ENCODE measurements at places on chromosomes 5 and 9.

- DNase-seq, result no peak
These were observed 297.6 kb downstream of the BRINP1 start for GRCh38 chr9:119071636-119072035.

DNA sequence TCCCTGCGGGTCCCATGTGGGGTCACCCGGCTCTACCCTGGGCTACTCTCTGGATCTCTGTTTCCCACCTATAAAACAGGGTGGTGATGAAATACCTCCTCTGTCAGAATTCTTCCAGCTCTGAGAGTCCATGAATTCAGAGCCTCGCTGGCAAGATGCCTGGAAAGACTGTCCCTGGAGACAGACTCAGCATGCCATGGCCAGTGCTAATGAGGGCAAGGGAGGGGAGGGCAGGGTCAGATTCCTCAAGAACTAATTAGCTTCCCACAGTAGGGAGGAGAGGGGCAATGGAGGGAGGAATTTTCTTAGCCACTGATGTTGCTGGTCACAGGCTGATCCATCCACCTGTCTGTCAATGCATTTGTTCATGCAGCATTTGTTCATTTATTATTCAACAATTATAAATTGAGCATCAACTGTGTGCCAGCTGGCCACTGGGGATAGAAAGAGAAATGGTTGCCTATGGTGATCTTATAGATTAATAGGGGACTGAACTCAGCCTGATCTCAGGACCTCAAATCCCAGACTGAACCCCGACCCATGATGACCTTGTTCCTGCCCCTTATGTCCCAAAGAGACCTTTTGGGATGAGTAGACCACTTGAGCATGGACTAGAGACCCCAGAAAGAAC, 4.7 kb downstream of the SYNPO start:
- DNase-seq, result no peak

DNA sequence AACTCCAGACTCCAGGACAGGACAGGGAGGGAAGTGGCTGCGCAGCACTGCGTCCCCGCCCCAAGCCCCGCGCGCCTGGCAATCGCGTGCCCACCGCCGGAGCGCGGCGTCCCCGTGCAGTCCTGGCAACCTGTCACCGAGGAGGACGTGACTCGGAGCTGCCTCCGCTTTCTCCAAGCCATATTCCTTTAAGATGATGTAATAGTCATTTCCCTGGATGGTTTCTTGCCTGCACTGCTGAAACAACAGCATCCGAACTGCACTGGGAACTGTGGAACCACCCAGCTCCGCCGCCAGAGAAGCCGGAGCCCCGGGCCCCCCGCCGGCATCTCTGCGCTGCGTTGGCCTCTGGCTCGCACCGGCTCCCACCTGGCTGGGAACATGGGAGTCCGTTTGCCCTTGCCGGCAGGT, 34.5 kb downstream of the KCTD16 start:
- DNase-seq, result no peak

- no peak for DNase-seq
These were observed 30.2 kb upstream of the HSPA9 start for GRCh38 chr5:138605254-138605972.

DNA sequence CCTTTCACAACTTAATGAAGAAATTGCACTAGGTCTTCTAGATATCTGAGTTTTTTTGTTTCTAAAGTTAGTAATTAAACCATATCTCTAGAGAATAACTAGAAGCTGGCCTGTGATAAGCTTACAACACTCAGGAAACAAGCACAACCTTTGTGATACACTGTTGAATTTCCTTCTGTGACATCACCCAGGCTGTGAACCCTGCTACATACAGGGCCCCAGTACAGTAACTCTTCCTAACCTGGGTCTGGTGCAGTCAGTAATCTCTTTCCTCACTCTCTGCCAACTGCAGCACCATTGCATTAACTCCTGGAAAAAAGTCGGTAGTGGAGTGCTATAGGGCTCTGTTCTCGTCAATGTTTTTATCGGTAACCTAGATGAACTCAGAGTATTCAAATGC, 10.6 kb upstream of the IGFBPL1 start:
- no peak for DNase-seq

GRCh38 chr5:138096363-138096762, 12.5 kb downstream of the WNT8A start:
- no peak for DNase-seq

GRCh38 chr5:169629847-169630548, 7.1 kb upstream of the DOCK2 start:
- DNase-seq, result no peak

GRCh38 chr9:132606066-132606465, 23.7 kb downstream of the BARHL1 start:
- DNase-seq, result no peak

DNA sequence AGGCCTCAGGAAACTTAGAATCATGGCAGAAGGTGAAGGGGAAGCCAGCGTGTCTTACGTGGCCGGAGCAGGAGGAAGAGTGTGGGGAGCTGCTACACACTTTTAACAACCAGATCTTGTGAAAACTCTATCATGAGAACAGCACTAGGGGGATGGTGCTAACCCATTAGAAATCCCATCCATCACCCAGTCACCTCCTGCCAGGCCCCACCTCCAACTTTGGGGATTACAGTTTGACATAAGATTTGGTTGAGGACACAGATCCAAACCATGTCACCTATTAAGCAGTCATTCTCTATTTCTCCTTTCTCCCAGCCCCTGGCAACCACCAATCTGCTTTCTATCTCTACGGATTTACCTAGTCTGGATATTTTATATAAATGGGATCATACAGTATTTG, 26.9 kb downstream of the PBX3 start:
- DNase-seq, result no peak

GRCh38 chr9:105833271-105833975, 139.1 kb downstream of the TMEM38B start:
- no peak for DNase-seq

GRCh38 chr9:136668983-136669790, 6.5 kb downstream of the EGFL7 start:
- no peak for DNase-seq

GRCh38 chr5:59123595-59124561, 541.0 kb downstream of the RAB3C start:
- no peak for DNase-seq

DNA sequence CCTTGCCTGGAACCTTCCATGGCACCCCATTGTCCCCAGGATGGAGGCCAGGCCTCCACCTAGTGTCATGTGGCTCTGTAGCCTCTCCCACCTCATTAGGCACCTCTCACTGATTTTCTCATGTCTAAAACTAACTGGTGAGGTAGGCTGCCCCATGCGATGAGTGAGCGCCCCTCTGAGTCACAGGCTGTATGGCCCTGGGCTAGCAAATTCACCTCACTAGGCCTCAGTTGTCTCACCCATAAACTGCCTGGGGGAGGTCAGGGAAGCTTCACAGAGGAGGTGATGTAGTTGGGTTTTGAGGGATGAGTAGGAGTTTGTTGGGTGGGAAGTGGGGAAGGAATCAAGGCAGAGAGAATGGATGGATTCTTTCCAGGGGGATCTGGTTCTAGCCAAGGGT, 8.8 kb downstream of the RXRA start:
- no peak for DNase-seq

DNA sequence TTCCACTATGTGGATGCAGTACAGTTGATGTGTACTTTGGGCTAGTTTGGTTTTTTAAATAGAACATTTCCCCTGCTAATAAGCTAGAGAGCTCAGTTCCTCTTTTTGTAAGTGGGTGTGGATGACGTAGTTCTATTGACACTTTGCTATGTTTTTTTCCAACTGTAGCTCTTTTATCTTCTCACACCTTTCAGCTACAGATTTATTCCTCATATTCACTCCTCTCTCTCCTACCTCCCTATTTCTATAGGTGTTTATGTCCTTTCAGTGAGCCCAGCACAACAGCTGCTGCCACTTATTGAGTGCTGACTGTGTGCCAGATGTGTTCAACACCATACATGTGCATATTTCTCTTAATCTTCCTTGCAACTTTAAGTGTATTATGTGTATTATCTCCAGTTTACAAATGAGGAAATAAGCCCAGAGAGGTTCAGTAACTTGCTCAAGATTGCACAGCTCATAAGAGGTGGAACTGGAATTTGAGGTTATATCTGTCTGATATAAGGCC, 215.7 kb downstream of the SEMA6A start:
- DNase-seq, result no peak

- DNase-seq, result no peak
These were observed 97.3 kb upstream of the ADAMTS16 start for GRCh38 chr5:5042806-5043205.

DNA sequence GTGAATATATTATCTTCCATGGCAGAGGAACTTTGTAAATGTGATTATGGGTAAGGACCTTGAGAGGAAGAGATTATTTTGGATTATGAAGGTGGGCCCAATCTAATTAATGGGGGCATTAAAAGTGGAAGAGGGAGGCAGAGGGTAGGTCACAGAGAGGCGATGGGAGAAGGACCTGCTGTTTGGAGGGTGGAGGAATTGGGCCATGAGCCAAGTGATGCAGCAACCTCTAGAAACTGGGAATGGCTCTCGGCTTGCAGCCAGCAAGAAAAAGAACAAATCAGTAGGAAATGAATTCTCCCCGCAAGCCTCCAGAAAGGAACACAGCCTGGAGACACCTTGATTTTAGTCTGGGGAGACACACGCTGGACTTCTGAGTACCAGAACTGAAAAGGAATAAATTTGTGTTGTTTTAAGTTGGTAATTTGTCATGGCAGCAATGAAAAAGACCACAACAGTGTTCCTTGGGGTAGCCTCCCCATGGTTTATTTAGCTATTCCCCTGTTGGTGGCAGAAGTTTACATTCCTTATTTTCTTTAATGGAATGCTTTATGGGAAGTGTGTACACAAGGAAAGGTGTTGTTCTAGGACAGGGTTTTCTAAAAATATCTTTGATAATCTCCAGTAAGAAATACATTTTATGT, 103.6 kb downstream of the HSPA4 start:
- DNase-seq, result no peak

DNA sequence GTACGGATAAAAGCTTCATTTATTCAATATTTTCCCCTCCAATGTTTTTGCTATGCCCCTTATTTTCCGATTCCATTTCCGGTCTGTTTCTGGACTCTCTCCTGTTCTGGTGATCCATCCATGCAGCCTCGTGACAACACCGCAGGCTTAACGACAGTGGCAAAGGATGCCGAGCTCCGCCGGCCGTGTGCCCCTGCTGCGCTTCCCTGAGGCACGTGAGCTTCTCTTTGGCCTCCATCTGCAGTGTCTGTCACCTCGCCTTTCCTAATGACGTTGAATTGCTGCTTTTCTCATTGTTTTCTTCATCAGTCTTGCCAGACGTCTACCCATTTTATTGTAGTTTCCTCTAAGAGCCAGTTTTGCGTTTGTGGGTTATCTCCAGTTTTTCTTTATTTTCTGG, 28.7 kb downstream of the SURF6 start:
- no peak for DNase-seq

- DNase-seq, result no peak
These were observed 52.0 kb upstream of the TJP2 start for GRCh38 chr9:69122082-69122548.

GRCh38 chr5:130555429-130555828, 609.6 kb downstream of the HINT1 start:
- DNase-seq, result no peak

GRCh38 chr5:138905541-138905940, 30.4 kb upstream of the LRRTM2 start:
- DNase-seq, result no peak

GRCh38 chr5:125083981-125084380, 337.5 kb upstream of the ZNF608 start:
- no peak for DNase-seq

DNA sequence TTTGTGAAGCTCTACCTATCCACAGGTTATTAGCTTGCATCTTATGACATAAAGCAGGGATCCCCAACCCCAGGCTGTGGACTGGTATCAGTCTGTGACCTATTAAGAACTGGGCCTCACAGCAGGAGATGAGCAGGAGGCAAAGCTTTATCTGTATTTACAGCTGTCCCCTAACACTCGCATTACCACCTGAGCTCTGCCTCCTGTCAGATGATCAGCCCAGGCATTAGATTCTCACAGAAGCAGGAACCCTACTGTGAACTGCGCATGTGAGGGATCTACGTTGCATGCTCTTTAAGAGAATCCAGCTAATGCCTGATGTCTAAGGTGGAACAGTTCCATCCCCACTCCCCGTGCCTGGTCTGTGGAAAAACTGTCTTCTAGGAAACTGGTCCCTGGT, 19.7 kb downstream of the FBXW11 start:
- DNase-seq, result no peak

- no peak for DNase-seq
These were observed 13.7 kb downstream of the TEX53 start for GRCh38 chr9:114643896-114644295.

GRCh38 chr5:11602298-11602697, 301.9 kb downstream of the CTNND2 start:
- no peak for DNase-seq

DNA sequence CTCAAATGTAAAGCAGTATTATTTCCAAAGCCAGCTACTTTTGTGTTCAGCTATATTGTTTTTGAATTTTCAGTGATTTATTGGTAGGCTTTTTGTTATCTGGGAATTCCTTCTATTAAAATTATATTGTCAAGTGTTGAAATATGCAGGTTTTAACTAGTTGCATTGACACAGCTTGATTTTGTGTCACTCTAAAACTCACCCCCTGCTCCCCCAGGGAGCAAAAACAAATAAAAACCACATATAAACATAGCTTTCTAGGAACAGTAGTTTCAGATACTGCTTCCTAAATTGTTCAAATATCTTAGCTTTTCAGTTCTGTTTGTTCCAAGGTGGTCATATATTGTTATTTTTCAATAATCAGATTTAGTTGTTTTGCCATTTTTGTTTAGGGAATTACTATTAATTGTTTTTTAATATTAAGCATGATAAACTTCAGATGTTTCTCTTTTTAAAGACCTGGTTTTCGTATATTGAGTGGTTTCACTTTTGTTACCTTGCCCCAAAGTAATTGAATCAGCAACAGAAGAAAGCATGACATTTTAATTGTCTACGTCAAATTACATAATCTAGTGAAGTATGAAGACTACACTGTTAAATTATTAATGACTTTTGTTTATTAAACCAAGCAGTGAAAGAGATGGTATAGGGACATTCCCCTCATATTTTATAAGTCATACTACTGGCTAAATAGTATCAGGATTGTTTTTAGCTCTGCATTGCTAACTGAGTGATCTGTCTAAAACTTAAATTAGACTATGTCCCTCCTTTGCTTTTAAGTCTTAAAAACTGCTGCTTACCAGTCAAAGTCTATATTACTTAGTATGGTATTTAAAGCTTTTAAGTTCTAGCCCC, 43.4 kb downstream of the ERBIN start:
- DNase-seq, result no peak

DNA sequence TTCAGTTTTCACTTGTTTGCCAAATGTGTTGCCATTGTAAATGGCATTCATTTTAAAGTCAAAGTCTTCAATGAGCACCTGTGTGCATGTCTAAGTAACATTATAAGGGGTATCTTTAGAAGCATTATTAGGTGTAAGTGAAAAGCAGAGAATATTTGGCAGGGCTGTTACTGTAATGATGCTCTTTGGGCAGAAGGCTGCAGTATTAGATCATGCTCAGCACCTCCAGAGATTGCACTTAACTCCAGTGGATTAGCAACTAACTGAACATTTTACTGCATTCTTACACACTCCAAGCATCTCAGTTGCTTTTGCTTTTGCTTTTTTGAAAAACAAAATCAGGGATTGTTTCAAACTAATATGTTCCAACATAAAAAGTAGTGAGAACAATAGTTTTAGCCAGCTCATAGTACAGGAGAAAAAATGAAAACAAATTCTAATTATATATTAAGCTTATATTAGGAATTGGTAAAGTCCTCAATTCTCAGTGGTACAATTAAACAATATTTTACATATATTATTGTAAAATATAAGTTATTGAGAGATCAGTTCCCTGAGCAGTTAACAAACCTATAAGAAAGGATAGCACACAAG, 1740.9 kb upstream of the CDH9 start:
- DNase-seq, result no peak

- no peak for DNase-seq
These were observed 164.7 kb upstream of the LHFPL2 start for GRCh38 chr5:78813286-78813685.

Measured in stimulated activated CD4-positive, alpha-beta T cell treated with anti-CD3 and anti-CD28 coated beads, Interleukin-12 subunit alpha, Interleukin-12 subunit beta, amount 100 ng/mL, for 48 hours (primary cell).